ENCODE measurements at places on chromosomes 2 and 18.

GRCh38 chr18:31659576-31660177, 24.7 kb downstream of the B4GALT6 start:
- no peak for DNase-seq

GRCh38 chr2:194985258-194985657, 671.8 kb upstream of the SLC39A10 start:
- no peak for DNase-seq

- DNase-seq, result no peak
Observed at GRCh38 chr2:232721882-232722281, 24.8 kb downstream of the GIGYF2 start.

GRCh38 chr2:36338827-36339145, 16.8 kb upstream of the CRIM1 start:
- DNase-seq, result no peak

- DNase-seq, result no peak
Observed at GRCh38 chr18:23171581-23172156, 36.4 kb downstream of the CABLES1 start.

- DNase-seq, result no peak
Observed at GRCh38 chr18:36901277-36901701, 72.4 kb downstream of the KIAA1328 start.

GRCh38 chr2:31354837-31355236, 59.7 kb downstream of the XDH start:
- no peak for DNase-seq

- DNase-seq, result no peak
Observed at GRCh38 chr2:191066197-191066918, 52.4 kb upstream of the STAT1 start.

GRCh38 chr18:11369556-11369955, 220.2 kb upstream of the PIEZO2 start:
- no peak for DNase-seq

DNA sequence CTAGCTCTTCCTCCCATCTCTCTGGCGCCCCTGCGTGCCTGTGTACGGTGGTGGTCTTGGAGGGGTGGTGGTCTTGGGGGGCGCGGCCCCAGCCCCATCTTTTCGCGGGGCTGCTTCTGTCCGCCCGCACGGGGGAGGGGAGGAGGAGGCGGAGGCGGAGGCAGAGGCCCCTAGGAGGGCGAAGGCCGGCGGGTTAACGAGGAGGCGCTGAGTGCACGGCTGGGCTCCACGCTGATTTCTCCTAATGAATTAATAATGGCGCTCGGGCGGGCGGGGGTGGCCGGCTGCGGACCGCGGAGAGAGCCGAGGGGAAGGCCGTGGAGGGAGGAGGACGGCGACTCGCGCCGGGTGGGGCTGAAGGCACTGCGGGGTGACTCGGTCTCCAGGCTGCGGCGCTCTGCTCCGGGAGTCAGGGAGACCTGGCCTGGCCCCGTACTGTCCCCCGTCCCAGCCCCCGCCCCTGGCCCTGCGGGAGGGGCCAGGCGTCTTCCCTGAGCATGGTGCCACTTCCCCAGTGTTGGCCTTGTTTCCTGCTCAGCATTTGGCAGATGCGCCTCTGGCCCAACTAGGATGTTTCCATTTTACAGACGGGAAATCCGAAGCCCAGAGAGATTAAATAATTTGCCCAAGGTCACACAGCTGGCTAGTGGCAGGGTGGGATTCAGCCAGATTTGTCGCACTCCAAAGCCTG, 6.0 kb downstream of the GAREM2 start:
- no peak for DNase-seq

DNA sequence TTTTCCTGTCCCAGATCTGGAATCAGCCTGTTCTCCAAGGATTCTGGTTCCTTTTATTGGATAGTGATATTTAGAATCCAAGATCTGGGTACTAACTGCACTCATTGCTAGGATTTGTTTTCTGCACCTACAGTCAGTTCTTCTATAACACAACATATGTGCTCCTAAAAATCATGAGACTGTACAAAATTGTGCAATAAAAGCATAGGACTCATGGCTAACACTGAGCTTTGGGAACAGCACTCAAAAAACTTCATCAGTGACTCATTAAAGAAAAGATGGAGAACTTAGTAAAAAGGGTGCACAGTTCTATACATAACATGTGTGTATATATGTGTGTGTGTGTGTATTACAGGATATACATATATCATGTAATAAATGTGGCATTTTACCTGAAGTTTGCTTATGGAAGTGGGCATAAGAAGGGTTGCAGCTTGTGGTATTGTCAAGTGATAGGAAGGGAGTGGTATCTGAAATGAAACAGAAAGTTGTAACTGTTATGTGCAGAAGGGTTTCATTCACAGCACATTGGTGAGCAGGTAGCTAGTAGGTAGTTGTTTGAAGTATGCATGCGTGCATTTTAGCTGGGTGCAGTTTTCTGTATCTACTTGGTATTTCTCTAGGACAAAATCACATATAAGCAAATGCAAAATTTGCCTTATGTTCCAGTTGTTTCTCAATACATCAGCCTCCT, 5.9 kb upstream of the SCYGR2 start:
- no peak for DNase-seq

DNA sequence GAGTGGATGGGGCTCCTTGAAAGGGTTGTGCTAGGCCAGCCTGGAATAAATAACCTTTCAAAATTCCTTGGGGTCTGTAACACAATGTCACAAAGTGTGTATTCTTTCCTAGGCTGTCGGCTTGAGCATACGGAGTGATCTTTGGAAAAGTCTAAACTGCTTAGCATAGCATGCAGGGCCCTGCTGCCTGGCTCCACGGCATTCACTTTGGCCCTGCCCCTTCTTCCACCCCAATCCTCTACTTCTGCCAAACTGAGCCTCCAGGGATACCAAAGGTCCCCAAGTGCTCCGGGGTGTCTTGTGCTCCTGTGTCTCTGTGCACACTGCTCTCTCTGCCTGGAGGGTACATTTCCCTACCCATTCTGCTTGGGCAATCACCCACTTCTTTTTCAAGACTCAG, 196.1 kb downstream of the LTBP1 start:
- DNase-seq, result no peak

GRCh38 chr2:170656669-170657068, 58.5 kb upstream of the SP5 start:
- DNase-seq, result no peak

DNA sequence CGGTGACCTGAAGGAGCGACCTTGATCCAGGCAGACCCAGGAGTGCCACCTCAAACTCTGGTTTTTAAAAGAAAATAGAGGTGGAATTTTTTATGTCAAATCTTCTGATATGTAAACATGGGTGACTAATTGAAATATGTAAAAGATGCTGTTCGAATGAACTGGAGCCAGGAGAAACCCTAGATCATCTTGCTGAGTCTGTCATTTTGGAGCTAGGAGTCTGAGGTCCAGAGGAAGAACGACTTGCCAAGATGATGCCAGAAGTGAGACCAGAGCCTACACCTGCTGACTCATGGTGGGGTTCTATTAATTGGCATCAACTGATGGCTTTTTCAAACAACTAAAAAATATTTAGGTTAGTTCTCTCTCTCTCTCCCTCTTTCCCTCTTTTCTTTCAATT, 74.1 kb downstream of the ACAA2 start:
- DNase-seq, result no peak

- DNase-seq, result no peak
Observed at GRCh38 chr2:2707206-2707991, 376.3 kb upstream of the MYT1L start.

- DNase-seq, result no peak
Observed at GRCh38 chr2:38060236-38061018, 15.5 kb downstream of the CYP1B1 start.

GRCh38 chr2:20115902-20116301, 64.5 kb upstream of the LAPTM4A start:
- DNase-seq, result no peak
